ENCODE measurements at places on chromosomes 4 and X. TPM values are rescaled to one million over a fixed set of nuclear protein-coding genes. Genes with fewer than 3 reads are reported as not detected.
A peak's percentile ranks its signal among the peaks of the same experiment; 100 is the strongest.

- H3K4me3 ChIP-seq, result no peak overlapping the region
- no peaks in the 10 kb centered on the region for H3K36me3 ChIP-seq
- no peaks in the 10 kb centered on the region for H3K27me3 ChIP-seq
- no peak overlapping the region for H3K27ac ChIP-seq
- H3K4me1 ChIP-seq, result no peaks in the 10 kb centered on the region
Observed at GRCh38 chrX:6015423-6015822, 213.2 kb downstream of the NLGN4X start.

DNA sequence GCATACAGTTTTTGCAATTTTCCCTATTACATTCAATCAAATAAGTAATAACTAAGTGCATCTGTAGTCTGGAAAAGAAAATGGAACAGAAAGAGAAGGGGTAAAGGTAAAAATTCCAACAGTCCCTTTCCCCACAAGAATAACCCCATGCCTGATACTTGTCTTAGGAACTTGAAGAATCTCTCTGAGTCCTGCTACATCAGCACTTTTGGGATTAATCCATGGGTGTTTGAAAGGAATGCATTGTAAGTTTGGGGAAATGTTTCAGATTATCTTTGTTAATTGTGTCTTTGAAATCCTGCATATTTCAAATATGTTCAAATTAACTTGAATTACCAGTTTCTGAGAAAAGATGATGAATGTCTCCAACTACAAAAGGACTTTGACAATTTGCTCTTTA lies 667.3 kb upstream of the PRKX start:
- no peak overlapping the region for H3K4me3 ChIP-seq
- no peaks in the 10 kb centered on the region for H3K27me3 ChIP-seq
- no peaks in the 10 kb centered on the region for H3K36me3 ChIP-seq
- H3K27ac ChIP-seq, result no peak overlapping the region
- H3K4me1 ChIP-seq, result no peaks in the 10 kb centered on the region
- DNase-seq, result no peak

DNA sequence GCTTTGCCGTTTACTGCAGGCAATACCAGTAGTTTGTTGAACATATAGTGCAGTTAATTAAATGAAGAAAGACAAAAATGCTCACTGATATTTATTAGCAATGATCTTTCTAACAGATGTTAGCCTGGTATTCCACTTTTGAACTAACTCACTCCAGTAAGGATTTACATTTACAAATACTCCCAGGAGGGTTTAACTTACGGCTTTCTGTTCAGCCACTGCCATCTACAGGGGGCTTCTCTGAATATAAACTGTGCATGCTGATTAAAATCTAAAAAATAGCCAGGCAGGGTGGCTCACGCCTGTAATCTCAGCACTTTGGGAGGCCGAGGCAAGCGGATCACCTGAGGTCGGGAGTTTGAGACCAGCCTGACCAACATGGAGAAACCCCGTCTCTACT lies 2.2 kb upstream of the SRD5A3 start:
- no peak overlapping the region for H3K27ac ChIP-seq
- no peak overlapping the region for H3K4me3 ChIP-seq
- DNase-seq, result no peak
- H3K27me3 ChIP-seq, result peaks cover 6% of the 10 kb centered on the region

- DNase-seq, result peak; percentile 15
- H3K27me3 ChIP-seq, result no peaks in the 10 kb centered on the region
- no peaks in the 10 kb centered on the region for H3K36me3 ChIP-seq
- no peak overlapping the region for H3K27ac ChIP-seq
- no peaks in the 10 kb centered on the region for H3K4me1 ChIP-seq
Observed at GRCh38 chr4:68175562-68176155, 46.0 kb upstream of the TMPRSS11F start.

DNA sequence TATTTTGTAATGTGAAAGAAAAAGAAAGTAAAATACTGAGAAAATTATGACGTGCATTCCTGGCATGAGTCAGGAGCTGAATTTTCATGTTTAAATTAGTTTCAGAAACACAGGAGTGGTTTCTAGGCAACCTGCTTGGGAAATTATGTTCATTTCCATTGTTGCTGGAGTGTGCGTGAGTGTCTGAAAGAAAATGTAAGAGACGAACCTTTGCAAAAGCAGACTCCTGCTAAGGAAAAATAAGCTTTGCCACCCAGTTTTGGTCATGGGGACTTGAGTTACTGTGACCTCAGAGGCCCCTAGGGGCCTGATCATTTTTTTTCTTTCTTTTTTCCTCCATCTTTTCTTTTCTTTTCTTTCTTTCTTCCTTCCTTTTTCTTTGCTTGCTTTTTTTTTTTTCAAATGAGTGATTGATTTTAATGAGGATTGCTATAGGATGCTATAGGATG lies 18.8 kb upstream of the CHRNA9 start:
- peak overlapping the region; percentile 85 for H3K27ac ChIP-seq
- H3K4me1 ChIP-seq, result peaks cover 26% of the 10 kb centered on the region
- no peak overlapping the region for H3K4me3 ChIP-seq
- DNase-seq, result no peak
- no peaks in the 10 kb centered on the region for H3K27me3 ChIP-seq

JCHAIN gene
- 6.9 TPM for total RNA-seq

PPEF2 gene
- 0.50 TPM for total RNA-seq

RAB41 gene
- total RNA-seq, result not detected
